Adipocyte (in vitro differentiated cells): ENCODE measurements at places on chromosomes 7 and 10.

DNA sequence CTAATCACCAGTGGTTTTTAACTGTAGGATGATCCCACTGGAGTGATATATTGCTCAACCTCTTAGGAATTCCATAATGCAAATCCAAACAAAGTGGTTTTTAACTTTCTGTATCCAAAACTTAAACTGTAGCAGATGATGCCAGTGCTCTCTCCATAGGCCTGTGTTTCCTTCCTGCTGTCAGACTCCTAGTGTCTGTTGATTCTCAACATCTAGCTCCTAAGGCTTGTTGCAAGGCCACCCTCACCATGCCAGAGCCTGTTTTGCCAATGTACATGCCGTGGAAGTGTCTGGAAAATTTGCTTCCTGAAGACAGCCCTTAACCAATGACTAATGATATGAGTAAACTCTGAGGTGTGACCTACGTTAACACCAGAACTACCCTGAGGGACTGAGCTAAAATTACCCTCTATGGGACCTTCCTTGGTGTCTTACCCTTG, 39.3 kb downstream of the C1GALT1 start:
- DNase-seq = peak; percentile 82

- peak; percentile 56 for DNase-seq
These were observed 122.5 kb downstream of the SLC25A13 start for GRCh38 chr7:96199421-96199820.

DNA sequence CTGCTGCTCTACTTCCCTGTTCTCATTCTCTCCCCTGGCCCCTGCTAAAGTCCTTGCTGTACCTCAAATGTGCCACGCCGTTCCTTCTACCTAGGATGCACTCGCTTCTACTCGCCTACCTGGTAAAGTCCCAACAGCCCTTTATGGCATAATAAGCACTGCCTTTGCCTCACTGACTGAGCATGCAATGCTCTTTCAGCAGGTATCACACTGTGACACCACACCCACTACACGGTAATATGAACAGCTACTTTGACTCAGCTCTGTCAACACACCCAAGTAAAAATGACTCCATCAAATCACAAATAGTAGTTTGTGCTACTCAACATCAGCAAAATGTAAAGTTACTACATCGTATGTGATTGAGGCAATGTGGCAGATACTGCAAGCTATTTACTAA, 37.6 kb downstream of the FAM204A start:
- DNase-seq = no peak

DNA sequence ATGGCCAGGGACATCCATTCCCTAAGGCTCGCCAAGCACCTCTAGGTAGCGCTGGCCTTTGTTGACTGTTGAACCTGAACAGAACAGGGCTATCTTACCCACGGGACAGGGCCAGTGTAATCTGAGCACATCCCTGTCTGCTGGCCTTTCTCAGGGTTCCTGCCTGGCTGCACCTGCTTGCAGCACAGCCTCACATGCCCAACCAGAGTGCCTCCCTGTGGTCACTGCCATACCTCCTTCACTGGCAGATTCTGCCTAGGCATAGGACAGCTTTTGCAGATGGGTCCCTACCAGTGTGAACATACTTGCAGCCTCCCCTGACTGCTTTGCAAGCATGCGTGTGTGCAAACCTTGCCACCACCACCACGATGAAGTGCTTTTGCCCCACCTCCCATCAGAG, 15.8 kb upstream of the LIPN start:
- DNase-seq = no peak
